ENCODE measurements at places on chromosomes 11 and 22.

GRCh38 chr22:46894081-46894671 lies 131.7 kb downstream of the TBC1D22A start:
- DNase-seq, result no peak

GRCh38 chr11:93166194-93166593 lies 31.6 kb downstream of the SLC36A4 start:
- DNase-seq, result no peak

DNA sequence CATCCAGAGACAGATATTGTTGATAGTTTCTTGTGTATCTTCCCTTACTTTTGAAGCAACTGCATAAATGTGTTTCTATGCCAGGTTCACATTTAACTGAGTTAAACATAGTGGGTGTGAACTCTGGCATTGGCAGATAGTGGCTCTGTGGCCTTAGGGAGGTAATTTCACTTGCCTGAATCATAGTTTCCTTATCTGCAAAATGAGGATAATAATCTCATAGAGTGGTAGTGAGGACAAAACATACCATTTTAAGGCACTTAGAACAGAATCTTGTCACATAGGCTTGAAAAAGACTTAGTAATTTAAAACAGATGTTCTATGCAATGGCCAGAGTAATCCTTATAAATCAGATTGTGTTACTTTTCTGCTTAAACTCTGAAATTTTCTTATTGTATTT lies 56.4 kb upstream of the SYN3 start:
- no peak for DNase-seq

GRCh38 chr11:95512177-95512576 lies 277.4 kb downstream of the FAM76B start:
- no peak for DNase-seq

DNA sequence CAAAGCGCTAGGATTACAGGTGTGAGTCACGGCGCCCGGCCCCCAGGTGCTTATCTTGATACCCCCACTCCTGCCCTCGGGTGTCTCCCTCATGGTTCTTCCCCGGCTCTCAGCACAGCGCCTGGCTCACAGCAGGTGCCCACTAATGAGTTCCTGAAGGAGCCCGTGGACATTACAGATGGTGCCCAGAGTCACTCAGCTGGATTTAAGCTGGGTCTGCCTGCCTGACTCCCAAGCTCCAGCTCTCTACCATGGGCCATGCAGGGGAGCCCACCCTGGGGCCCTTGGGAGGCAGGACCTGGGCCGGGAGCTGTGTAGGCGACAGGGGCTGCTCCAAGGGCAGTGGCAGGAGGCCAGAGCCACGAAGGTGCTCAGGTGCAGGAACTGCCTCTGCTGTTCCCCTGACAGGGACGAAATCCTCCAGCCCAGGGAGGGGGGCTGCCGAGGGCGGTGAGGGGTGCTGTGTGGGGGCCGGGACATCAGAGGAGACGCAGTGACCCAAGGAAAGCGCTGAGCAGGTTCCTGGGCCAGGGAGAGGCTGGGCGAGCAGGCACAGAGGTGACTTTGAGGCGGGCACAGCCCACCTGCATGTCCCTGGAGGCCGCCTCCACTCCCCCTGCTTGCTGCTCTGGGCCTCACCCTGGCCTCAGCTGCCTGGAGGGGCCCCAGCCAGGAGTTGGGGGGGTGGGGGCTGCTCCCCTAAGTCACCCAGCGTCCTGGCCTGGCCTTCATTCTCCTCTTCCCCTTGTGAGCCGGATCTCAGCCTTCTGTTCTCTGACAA lies 14.6 kb upstream of the FLRT1 start:
- no peak for DNase-seq

DNA sequence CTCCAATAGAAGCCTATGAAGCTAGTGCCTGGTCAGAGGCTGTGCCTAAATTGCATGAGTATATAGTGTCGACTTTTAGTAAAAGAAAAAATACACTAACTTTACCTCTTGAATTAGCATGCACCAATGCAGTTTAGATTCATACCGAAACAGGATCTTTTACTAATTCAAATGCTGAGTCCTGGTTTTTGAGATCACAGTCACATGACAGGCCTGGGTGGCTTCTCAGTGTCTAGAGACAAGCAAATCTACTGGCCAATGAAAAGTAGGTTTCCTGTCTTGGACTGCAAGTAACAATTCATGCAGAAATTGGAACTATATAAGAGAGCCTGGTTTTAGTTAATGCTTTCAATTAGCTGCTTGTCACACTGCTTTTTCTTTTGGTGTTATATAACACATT lies 7.2 kb downstream of the ARHGEF12 start:
- DNase-seq, result no peak

GRCh38 chr22:24164940-24165339 lies 16.3 kb upstream of the SUSD2 start:
- no peak for DNase-seq

GRCh38 chr11:9074338-9075029 lies 16.9 kb downstream of the SCUBE2 start:
- no peak for DNase-seq
